Right forelimb (tissue), 1 donor: ENCODE measurements at places on chromosomes 4 and X.

- no peak for DNase-seq
These were observed 151.8 kb downstream of the TSPAN5 start for GRCh38 chr4:98506462-98507132.

DNA sequence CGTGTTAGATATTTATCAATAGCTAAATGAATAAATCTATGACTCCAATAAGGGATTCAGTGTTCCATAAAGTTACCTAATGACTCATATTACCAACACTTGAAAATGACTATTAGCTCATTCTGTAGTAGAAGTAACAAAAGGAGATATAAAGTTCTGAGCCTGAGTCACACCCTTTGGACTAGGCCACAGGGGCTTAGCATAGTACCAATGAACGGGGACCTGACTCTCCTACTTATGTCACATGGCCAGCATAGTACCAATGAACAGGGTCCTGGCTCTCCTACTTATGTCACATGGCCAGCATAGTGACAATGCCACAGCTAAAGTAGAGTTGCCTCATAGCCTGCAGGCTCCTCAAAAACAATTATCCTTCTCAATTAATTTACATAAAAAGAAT, 43.7 kb downstream of the MAGEB16 start:
- DNase-seq: no peak

- DNase-seq: no peak
These were observed 17.8 kb downstream of the ANXA3 start for GRCh38 chr4:78569306-78569821.

- DNase-seq: no peak
These were observed 3.2 kb upstream of the VGLL1 start for GRCh38 chrX:136528645-136529315.

DNA sequence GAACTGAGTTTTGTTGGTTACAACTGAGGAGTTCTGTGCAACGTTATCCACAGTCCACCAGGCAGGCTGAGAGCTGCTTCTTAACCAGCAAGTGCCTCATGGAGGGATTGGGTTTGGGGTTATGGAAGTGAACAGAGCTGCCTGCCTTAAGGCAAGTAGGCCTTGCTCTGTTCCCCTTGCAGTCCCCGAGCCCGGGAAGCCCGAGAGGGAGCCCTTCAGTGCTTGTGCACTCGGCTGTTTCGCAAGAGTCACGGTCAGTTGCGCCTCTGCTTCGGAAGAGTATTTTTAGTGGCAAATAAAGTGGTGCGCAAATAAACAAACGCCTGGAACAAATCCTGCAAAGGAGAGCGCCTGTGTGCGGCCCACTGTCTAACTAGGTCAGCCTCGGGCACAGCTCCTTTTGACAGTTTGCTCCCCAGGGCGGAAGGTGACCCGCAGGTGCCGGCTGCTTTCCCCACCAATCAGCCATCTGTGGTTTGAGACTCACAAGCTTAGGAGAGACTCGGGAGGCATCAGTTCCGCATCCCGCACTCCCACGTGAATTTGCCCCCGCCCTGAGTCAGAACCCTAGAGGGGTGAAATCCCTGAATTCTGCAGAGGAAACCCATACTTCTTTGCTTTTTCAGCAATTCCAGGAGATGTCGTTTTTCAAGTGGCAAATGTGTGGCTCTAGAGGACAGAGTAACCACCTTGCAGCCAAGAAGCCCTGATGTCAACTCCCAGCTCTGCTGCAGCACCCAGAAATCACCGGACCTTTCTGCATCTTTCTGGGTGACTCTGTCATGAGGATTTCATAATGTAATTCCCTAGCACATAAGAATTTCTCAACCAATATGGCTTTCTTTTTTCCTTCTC, 56.8 kb downstream of the LGI2 start:
- DNase-seq: no peak
